Left forelimb (tissue), 1 donor: ENCODE measurements at places on chromosomes 3 and 15.
A peak's percentile ranks its signal among the peaks of the same experiment; 100 is the strongest.

DNA sequence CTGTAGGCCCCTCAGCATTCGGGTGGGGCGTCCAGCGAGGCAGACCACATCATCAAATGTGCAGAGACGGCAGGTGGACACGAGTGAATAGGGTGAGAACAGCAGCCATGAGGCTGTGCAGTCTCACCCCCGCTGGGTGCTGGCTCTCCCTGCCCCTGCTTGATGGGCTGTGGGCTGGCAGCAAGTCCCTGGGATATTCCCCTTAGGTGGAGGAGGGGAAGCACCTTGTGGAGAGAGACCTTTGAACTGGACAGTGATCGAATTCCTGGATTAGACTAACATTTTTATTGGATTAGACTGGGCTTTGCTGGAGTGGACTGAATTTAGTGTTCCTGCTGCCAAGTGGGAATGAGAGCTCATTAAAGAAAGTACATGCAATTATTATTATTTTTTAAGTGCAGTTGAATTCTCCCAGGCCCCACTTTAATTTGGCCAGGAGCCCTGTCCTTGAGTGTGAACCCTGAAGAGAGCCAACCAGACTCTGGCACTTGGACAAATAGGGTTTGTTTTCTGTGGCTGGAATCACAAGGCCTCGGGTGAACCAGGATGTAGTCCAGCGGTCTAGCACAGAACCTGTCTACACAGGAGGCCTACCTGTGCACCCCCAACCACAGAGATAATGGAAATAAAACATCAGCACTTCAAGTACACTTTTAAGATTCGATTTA lies 193.1 kb downstream of the ABHD5 start:
- DNase-seq, result peak; percentile 15

GRCh38 chr3:49826016-49826415 lies 12.3 kb upstream of the UBA7 start:
- no peak for DNase-seq

GRCh38 chr3:59783468-59783988 lies 733.7 kb upstream of the CFAP20DC start:
- DNase-seq, result no peak

DNA sequence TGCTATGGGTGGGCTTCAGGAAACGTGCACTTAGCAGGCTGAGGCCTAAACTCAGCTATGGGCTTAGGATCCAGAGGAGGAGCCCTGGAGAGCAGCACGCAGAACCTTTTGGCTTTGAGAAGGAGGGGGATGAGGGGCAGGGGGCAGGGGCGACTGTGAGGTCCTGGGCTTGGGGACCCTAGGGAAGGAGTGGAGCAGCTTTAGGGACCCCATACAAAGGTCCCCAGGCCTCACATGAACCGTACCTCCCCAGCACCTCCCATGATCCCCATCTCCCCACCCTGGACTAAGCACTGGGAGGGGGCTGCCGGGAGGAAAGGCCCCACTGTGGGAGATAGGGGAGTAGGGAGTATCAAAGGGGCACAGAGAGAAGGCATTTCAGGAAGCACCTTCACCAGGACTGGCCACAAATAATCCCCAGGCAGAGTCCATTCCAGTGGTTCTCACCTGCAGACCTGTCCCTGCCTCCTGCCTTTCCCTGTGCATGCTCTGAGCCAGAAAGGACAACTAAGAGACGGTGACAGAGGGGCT lies 62.0 kb upstream of the KLF13 start:
- peak; percentile 57 for DNase-seq

DNA sequence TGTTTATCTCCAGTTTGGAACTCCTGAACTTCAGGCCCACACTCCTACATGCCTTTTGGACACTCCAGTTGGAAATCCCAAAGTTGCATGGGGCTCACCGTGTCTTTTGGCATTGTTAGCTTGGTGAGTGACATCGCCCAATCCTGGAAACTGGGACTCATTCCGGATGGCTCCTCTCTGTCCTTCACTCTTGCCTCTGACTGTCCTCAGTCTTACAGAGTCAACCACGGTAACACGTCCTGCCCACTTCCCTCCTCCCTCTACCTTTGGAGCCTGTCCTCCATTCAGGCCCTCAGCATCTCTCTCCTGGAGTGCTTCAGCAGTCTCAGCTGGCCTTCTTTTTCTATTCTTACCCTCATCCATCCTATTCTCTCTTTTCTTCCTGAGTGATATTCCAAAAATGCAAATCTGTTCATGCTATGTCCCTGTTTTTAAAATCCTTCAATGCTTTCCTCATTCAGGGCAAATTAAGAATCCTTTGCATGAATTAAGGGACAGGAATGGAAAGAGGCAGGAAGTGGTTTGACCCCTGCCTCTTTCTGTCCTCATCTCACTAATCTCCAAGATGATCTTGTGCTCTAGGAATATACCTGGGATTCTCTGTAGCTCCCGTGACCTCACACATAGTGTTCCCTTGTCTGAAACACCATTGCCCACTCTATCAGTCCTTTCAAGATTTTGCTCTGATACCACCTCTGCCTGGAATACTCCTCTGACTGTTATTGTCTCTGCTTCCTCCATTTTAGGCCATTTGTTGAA lies 42.5 kb downstream of the LPP start:
- no peak for DNase-seq

- DNase-seq, result no peak
Measured at GRCh38 chr15:93779341-93779740, 452.0 kb upstream of the MCTP2 start.

DNA sequence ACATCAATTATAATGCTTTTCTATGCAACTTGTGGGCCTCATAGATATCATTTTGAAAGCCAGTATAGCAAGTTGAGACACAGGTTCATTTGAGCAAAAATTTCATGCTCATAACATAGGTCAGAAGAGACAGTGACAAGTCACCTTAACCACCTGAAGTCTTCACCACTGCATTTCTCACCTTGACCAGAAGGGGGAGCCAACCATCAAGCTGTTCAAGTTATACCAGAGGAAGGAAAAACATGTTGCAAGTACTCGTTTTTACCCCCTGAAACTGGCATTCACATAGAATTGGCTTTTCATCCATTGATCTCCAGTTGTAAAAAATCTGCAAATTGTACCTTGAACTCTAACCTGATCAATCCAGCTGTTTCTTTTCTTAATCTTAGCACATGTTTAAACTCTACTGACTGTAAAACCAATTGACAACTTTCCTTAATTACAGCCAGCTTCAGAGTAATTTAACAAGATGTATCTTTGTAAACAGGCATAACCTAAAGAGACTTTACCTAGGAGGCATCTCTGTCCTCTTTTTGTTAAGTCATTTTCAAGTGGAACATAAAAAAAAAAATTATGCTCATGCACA lies 1.4 kb downstream of the LMOD3 start:
- no peak for DNase-seq
